CD4-positive, alpha-beta T cell (primary cell): ENCODE measurements at places on chromosomes 12 and 14.

DNA sequence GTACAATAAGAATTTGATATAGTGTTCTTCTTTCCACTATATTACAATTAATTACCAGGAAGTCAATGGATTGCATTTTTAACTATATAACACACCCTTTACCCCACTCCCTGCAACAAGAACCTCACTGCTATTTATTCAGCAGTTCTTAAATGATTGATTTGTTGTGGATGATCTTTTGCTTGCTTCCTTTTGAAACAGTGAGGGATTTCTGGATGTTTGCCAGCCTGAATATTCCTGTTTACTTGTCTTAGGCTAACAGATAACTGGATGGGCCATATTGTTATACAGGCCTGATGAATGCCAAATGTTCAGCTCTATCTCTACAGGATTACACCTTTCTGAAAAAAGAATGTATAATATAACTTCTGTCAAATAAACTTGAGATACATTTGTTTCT, 497.6 kb downstream of the APAF1 start:
- DNase-seq = no peak
- no peaks in the 10 kb centered on the region for H3K27me3 ChIP-seq
- H3K27ac ChIP-seq = no peak overlapping the region
- H3K4me1 ChIP-seq = no peaks in the 10 kb centered on the region
- no peak overlapping the region for H3K4me3 ChIP-seq

GRCh38 chr12:32615441-32615840, 63.7 kb upstream of the DNM1L start:
- H3K27ac ChIP-seq = no peak overlapping the region
- no peaks in the 10 kb centered on the region for H3K27me3 ChIP-seq
- DNase-seq = no peak
- H3K4me1 ChIP-seq = no peaks in the 10 kb centered on the region

GRCh38 chr12:105850103-105850968, 288.4 kb downstream of the NUAK1 start:
- no peaks in the 10 kb centered on the region for H3K36me3 ChIP-seq
- H3K27me3 ChIP-seq = no peaks in the 10 kb centered on the region
- no peaks in the 10 kb centered on the region for H3K4me1 ChIP-seq

DNA sequence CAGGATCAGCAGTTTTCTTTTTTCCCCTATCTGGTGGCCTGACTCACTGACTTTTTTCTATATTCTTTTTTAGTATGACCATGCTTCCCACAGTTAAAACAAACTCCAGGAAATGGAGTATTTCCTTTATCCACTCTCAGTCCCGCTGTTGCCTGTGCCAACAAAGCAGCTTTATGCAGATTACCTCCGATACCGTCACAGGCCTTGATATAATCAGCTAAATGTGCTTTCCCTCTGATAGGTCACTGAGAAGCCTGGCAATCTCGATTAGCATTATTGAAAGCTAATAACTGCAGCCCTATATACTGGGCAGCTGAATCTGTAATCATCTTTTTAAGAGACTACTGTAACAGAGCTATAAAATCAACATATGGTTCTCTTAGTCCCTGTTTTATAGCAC, 243.6 kb downstream of the KIF21A start:
- no peaks in the 10 kb centered on the region for H3K4me1 ChIP-seq
- no peaks in the 10 kb centered on the region for H3K27me3 ChIP-seq
- DNase-seq = no peak
- H3K36me3 ChIP-seq = no peaks in the 10 kb centered on the region
- no peak overlapping the region for H3K4me3 ChIP-seq
- no peak overlapping the region for H3K27ac ChIP-seq

DNA sequence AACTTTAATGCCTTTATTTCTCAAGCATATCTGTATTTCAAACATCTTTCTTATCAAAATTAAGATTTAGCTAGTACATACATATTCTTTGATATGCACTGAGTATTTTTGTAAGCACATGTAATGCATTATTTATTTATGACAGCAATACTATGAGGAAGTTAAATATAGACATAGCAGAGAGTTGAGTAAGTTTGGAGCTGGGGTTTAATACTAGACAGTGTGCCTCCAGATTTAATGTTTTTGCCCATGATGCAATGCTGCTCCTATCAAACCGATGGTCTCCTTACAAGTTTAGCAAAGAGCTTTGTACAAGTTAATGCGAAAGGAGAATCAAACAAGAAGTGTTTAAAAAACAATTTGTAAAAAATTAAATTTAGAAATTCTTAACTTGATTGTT, 826.6 kb upstream of the MGAT4C start:
- H3K36me3 ChIP-seq = no peaks in the 10 kb centered on the region
- no peak for DNase-seq
- no peaks in the 10 kb centered on the region for H3K4me1 ChIP-seq

GRCh38 chr12:116833474-116833873, 47.8 kb downstream of the HRK start:
- H3K4me1 ChIP-seq = no peaks in the 10 kb centered on the region
- H3K4me3 ChIP-seq = no peak overlapping the region
- H3K27ac ChIP-seq = no peak overlapping the region

GRCh38 chr14:100674897-100675619, 51.6 kb upstream of the DLK1 start:
- no peak overlapping the region for H3K4me3 ChIP-seq
- no peak for DNase-seq
- H3K27me3 ChIP-seq = peaks cover 22% of the 10 kb centered on the region
- H3K27ac ChIP-seq = no peak overlapping the region

GRCh38 chr14:88829685-88830302, 5.3 kb downstream of the TTC8 start:
- no peaks in the 10 kb centered on the region for H3K27me3 ChIP-seq
- peaks cover 4% of the 10 kb centered on the region for H3K4me1 ChIP-seq
- no peak overlapping the region for H3K27ac ChIP-seq
- H3K36me3 ChIP-seq = no peaks in the 10 kb centered on the region
- DNase-seq = no peak
- no peak overlapping the region for H3K4me3 ChIP-seq

- DNase-seq = no peak
- H3K27me3 ChIP-seq = no peaks in the 10 kb centered on the region
- H3K27ac ChIP-seq = no peak overlapping the region
- no peaks in the 10 kb centered on the region for H3K36me3 ChIP-seq
Measured at GRCh38 chr12:56574210-56574609, 52.6 kb downstream of the RBMS2 start.

DNA sequence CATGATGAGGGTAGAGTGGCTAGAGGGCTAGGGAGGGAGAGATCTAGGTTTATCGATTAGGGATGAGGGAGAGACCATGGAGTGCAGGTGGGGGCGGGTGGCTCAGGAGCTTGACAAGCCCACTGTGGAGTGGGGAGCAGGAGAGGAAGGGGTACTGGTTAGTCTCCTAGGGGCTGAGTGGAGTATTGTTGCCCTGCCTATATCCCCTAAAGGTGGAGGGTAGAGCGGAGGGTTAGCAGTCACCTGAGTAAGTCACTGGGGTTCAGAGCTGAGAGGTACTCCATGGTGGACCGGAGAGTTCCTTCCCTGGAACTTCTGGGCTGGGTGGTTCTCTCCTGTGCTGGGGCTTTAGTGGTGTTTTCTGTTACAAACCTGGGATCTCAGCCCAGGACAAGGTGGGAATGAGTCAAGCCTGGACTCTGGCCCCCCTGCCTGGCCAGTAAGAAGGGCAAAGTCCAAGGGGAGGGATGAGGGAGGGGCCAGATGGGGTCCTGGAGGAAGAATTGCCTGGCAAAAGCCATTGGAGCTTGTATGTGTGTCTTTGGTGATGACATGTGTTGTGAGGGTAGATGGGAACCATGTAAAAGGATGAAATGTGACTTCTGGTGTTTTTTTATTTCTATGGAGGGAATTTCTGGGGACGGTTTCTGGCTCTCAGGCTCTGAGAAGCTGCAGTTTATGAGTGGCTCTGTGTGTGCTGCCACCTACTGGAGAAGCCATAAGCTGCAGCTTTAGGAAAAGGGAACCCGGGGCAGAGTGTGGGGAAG, at the start of gene CIDEB:
CIDEB (minus strand) TSS at position 403 of the 767 bp plus-strand sequence; CDS start at position 284, 119 bp downstream.
- H3K4me3 ChIP-seq = no peak within 1 kb of the TSS
- peaks cover 54% of the 10 kb centered on the region for H3K36me3 ChIP-seq
- peak; percentile 60 for DNase-seq
- H3K27me3 ChIP-seq = no peaks in the 10 kb centered on the region
- no peak within 1 kb of the TSS for H3K27ac ChIP-seq

- H3K4me1 ChIP-seq = peaks cover 47% of the 10 kb centered on the region
- H3K27me3 ChIP-seq = no peaks in the 10 kb centered on the region
- no peak overlapping the region for H3K4me3 ChIP-seq
Measured at GRCh38 chr12:104669851-104670337, 213.1 kb downstream of the CHST11 start.

- no peaks in the 10 kb centered on the region for H3K36me3 ChIP-seq
- DNase-seq = peak; percentile 42
- no peak overlapping the region for H3K27ac ChIP-seq
- H3K4me1 ChIP-seq = no peaks in the 10 kb centered on the region
- H3K4me3 ChIP-seq = no peak overlapping the region
- H3K27me3 ChIP-seq = no peaks in the 10 kb centered on the region
Measured at GRCh38 chr14:106318700-106319099, 792.3 kb downstream of the TMEM121 start.

DNA sequence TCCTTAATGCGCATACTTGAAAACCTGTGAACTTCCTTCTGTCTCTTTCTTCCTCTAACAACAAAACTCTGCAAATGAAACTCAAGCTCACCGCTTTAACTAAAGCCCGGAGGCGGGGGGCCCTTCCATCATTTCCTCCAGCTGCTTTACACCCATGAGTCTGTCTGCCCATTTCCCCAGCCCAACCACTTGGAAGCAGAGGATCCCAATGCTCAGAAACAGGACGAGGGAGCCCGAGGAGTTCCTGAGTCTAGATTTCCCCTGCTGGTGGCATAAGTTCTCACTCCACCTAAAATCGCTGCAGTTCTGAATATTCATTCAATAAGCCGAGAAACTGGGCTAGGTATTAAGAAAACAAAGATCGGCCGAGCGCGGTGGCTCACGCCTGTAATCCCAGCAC, 30.8 kb downstream of the GPR19 start:
- H3K36me3 ChIP-seq = no peaks in the 10 kb centered on the region
- DNase-seq = no peak
- no peaks in the 10 kb centered on the region for H3K27me3 ChIP-seq
- no peaks in the 10 kb centered on the region for H3K4me1 ChIP-seq
